ENCODE measurements at places on chromosomes 12 and 14.

DNA sequence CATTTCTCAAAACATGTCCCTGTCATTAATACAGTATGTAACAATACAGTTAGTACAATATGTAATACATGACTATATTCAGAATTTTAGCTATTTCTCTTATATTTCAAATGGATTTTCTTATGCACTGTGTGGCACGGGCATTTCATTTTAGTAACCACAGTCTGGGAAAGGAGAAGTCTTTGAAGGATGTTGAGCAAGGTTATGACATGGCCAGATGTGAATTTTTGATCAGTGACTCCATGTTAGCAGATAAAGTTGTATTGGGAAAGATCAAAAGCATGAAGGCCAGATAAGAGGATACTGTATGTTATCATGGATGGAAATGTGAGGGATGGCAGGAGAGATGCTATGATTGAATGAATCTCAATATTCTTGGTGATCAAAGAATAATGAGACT, 285.2 kb downstream of the NAV3 start:
- DNase-seq: no peak

- no peak for DNase-seq
Observed at GRCh38 chr14:22071006-22071405, 397.4 kb upstream of the OR4E1 start.

GRCh38 chr14:22095860-22096513, 422.4 kb upstream of the OR4E1 start:
- no peak for DNase-seq

DNA sequence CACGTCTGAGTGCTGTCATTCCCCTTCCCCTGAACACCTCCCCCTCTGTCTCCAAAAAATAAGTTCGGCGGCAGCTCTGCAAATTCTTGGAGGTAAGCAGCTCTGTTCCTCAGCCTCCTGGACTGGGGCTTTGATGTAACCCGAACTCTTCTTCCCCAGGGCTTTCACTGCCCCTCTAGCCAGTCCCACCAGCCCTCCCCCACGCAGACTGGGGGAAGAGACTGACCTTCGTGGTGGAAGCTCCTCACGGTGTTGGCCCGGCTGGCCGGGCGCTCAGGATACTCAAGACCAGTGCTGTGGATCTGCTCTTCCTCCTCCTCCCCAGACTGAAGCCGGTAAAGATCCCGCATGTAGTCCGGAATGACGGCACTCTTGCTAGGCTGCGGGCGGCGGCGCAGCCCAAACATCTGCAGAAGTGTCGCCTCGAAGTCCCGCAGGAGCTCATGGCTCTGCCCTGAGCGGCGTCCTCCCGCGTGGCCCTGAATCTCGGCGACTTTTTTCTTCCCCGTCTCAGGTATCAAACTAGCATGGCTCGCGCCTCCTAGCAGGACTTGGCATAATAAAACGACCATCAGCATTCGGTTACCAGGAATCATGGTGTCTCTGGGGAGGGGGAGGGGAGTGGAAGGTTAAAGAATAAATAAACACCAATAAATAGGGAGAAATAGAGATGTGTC, 4.9 kb downstream of the BMP4 start:
- DNase-seq: no peak

- no peak for DNase-seq
Observed at GRCh38 chr14:101380512-101380911, 180.8 kb upstream of the DIO3 start.

- DNase-seq: no peak
Observed at GRCh38 chr14:59997449-59997848, 77.5 kb downstream of the LRRC9 start.

DNA sequence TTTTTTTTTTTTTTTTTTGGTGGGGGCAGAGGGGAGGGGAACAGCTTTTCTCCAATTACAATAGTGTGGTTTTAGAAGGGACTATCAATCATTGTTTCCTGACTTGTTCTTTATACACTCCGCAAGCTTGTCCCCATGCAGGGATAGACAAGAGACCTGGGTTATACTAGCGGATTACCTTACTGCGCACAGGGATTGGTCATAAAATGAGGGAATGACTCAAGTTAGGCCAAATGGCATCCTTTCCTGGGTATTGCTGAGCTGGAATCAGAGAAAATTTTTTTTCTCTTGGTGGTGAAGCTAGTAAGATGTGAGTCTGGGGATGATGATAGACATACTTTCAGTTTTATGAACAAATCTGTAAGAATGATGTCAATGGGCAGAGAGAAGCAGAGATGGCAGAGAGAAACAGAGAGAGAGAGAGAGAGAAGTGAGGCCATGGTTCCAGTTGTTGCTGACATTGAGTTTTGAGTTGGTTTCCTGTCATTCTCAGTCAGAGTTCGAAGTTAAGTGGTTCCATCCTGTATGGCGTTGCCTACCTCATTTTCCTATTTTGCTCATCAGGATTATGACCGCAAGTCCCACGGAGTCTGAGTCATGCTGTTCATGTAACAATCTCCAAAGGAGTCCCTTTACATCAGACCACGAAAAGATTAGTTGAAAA, 59.1 kb upstream of the OTOGL start:
- DNase-seq: no peak

DNA sequence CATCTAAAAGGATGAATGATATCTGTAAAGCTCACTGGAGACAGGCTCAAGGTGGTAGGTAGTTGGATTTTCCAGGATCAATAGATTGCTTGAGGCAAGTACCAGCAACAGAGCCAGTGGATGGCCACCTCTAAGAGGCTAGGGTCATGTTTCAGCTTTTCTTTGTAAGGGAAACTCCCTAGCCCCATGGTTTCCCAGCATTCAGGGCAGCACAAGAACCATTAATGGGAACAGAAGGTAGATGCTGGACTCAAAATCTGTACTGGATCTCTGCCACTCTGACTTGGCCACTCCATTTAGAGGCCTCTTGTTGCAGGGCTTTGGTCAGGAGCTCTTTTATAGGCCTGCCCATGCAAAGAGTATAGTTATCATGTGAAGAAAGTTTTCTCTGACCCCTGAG, 76.1 kb upstream of the DYRK2 start:
- no peak for DNase-seq

GRCh38 chr14:50823051-50823761, 7.8 kb downstream of the NIN start:
- no peak for DNase-seq

GRCh38 chr12:23927907-23928306, 21.6 kb downstream of the SOX5 start:
- DNase-seq: no peak

DNA sequence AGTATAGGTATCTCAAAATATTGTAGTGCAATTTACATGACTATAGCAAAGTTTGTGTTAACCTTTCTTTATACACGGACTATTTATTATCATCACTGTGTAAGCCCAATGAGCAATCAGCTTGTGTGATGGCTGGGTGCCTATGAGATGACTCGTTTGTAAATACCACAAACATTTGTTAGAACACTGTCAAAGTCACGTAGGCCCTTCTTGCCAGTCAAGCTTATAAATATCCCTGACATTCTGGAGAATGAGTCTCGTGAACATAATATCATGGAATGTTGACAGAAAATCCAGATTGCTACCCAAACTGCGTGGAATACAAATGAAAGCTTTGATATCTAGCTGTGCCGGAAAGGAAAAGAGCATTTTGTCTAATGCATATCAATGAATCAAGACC, 648.3 kb upstream of the MDGA2 start:
- no peak for DNase-seq

GRCh38 chr12:6953442-6954315, 2.5 kb downstream of the PTPN6 start:
- no peak for DNase-seq

DNA sequence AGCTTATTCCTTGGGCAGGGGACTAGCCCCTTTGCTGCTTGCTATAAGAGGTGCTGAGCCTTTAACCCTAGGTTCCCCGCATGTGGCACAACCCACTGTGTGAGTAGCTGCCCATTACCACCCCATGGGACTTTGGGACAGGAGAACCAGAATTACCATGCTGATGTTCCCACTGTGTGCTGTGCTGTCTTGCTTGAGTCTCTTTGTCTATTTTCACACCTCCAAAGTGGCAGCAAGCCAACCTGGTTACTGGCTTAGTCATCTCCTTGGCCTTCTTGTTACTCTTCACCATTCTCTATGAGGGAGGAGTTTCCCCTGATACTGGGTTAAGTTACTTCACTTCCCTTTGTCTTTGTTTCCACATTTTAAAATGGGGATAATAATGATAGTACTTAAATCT, 73.4 kb upstream of the ETV6 start:
- DNase-seq: no peak

GRCh38 chr12:34396006-34396860, 373.9 kb downstream of the ALG10 start:
- DNase-seq: peak; percentile 17

GRCh38 chr14:95229749-95230148, 72.4 kb upstream of the DICER1 start:
- DNase-seq: no peak

DNA sequence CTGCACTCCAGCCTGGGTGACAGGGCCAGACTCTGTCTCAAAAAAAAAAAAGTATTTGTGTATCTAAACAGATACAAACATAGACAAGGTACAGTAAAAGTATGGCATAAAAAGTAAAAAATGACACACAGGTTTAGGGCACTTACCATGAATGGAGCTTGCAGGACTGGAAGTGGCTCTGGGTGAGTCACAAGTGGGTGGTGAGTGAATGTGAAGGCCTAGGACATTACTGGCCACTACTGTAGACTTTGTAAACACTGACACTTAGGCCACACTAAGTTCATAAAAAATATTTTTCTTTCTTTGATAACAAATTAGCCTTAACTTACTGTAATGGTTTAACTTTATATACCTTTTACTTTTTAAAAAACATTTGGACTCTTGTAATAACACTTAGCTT, 38.0 kb upstream of the EIF5 start:
- DNase-seq: no peak

DNA sequence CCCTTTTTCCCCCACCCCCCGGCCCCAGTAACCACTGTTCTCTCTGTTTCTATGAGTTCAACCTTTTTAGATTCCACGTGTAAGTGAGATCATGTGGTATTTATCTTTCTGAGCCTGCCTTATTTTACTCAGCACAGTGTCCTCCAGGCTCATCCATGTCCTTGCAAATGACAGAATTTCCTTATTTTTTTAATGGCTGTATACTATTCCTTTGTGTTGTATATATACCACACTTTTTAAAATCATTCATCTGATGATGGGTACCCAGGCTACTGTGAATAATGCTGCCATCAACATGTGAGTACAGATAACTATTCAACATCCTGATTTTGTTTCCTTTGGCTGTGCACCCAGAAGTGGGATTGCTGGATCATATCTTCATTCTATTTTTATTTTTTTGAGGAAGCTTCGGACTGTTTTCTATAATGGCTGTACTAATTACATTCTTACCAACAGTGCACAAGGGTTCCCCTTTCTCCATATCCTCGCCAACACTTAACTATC, 54.7 kb downstream of the DDX51 start:
- DNase-seq: no peak

GRCh38 chr12:32106517-32107358, at the start of gene BICD1:
TSS of gene BICD1 (plus strand) at chr12:32106847. CDS start at chr12:32107332, 485 bp downstream.
- DNase-seq: peak; percentile 82

DNA sequence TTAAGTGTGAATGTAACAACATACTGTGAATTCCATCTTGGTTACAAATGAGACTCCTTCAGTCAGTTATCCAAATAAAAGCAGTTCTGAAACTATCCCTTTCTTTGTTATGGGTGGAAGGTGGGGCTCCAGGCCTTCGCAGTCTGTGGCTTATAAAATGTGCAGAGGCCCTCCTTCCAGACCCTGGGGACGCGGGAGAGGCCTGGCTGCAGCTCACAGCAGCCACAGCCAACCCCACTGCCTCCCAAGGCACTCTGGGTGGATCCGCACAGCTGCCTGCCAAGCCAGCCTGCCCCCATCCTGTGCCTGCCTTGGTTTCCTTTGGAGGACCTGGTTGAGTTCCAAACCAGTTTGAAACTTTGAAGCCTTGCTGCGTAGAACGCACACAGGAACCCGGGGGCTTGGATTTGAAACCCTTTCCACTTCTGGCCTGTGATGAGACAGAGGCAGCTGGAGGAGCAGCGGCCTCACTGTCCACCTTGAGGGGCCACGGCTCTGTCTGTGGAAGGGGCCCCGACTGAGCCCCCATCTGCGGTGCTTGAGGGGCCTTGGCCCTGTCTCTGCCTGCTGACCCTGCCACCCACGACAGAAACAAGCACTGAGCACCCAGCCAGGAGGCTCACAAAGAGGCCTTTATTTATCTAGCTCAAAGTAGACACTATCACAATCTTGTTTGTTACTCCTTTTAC, 30.4 kb downstream of the CCNK start:
- no peak for DNase-seq

- no peak for DNase-seq
Observed at GRCh38 chr12:109209082-109209481, 92.7 kb downstream of the ACACB start.

GRCh38 chr12:106214571-106214970, 33.2 kb downstream of the CKAP4 start:
- DNase-seq: no peak

GRCh38 chr14:90903101-90903500, 86.9 kb upstream of the TTC7B start:
- peak; percentile 42 for DNase-seq

DNA sequence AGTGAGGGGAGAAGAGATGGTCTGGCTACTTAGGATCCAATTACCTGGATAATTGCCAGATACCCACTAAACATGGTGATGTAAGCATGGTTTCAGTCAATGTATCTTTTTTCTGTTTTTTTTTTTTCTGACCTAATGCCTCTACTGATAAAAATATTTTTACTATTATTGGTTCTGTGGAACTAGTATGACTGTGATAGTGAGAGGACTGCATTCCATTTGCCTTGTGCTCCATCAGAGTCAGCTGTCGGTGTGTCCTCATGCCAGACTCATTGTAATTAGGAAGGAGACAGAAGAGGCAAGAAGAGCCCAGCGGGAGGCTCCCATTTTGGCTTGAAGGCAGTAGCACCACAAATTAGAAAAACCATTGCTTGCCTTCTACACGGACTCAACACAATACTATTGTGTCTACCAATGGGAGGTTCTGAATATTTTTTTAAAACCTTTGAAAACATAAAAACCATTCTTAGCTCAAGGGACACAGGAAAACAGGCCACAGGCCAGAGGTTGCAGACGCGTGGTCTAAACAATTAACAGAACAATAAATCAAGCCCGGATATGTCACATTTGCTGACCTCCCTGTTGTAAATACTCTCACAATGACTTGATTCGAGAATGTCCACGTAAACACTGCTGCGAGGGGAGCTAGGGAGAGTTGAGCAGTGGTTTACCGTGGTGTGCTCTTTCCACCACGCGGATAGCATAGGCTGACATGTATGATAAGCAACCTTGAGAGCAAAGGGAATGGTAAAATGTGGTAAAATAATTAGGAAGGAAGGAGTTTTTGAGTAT, 13.5 kb upstream of the DCP1B start:
- DNase-seq: no peak

DNA sequence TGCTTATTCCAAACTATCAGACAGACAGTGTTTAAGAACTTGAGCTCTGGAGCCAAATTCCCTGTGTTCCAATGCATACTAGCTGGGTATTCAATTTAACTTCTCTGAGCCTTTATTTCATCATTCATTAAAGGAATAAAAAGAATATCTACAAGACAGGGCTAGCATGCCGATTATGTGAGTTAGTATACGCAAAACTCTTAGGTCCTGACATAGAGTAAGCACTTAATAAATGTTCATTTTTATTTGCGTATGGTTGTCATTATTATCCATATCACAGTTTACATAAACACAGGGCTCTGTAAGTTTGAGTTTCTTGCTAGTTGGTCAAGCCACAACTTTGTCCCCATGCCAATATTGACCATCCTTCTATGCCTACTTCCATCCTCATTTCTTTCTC, 161.5 kb downstream of the NUAK1 start:
- DNase-seq: no peak

- no peak for DNase-seq
Observed at GRCh38 chr12:89157413-89157812, 194.9 kb downstream of the DUSP6 start.
